ENCODE measurements at places on chromosomes 7 and 10.

DNA sequence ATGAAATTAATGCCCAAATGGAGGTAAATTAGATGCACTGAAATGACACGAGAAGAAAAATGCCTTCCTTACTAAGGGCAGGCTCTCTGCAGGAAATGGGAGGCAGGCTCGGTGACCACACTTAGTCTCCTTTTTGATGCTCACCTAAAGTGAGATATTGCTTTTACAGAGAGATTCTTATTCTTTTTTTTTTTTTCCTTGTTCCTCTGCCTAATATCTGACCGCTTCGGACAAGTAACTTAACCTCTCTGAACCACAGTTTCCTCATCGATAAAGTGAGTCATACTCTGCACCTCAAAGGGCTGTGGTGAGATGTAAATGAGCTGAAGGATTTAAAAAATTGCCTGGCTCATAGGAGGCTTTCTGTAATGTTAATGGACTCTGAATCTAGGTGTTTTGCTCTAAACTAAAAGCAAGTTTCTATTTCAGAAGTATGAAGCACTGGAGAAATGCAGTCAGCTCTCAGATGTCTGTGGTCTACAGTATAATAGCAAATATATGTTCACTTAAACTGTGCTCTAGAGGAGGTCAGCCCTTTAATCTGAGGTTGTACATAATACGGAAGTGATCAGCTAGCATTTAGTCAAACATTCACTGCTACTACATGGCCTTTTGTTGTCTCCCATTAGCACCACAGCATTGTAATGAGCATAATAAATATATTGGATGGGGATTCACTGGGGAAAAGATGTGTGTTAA is 23.2 kb downstream of the NKX2-3 start:
- H3K4me1 ChIP-seq = no peaks in the 10 kb centered on the region
- no peak overlapping the region for H3K27ac ChIP-seq
- H3K36me3 ChIP-seq = no peaks in the 10 kb centered on the region
- DNase-seq = no peak
- no peak overlapping the region for H3K4me3 ChIP-seq
- peaks cover 18% of the 10 kb centered on the region for H3K27me3 ChIP-seq

- DNase-seq = no peak
- H3K27me3 ChIP-seq = no peaks in the 10 kb centered on the region
- no peak overlapping the region for H3K27ac ChIP-seq
- no peaks in the 10 kb centered on the region for H3K36me3 ChIP-seq
- no peak overlapping the region for H3K4me3 ChIP-seq
- H3K4me1 ChIP-seq = no peaks in the 10 kb centered on the region
Measured at GRCh38 chr7:135790371-135790977, 41.9 kb upstream of the FAM180A start.

DNA sequence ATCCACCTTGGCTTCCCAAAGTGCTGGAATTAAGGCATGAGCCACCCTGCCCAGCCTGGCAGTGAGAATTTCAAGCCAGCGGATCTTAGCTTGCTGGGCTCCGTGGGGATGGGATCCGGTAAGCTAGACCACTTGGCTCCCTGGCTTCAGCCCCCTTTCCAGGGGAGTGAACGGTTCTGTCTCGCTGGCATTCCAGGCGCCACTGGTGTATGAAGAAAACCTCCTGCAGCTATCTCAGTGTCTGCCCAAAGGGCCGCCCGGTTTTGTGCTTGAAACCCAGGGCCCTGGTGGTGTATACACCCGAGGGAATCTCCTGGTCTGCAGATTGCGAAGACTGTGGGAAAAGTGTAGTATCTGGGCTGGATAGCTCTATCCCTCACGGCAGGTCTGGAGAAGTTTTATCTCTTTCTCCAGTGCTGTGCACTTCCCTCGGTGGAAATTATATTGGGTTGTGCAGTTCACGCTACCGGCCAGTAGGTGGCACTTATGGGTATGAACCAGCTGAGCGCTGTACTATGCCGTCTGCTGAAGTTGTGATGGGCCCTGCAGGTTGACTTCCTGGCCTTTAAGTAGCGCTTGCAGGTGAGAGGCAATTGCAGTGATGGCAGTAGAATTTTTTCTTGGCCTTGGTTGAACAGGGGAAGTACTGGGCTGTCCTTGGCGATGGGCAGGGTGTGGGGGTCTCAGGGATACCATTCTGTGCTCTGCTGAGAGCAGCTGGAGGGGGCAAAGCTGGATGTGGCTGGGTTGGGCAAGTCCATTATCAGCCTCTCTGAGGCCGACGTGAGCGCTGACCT is 138.0 kb upstream of the MTPN start:
- H3K4me1 ChIP-seq = no peaks in the 10 kb centered on the region
- H3K4me3 ChIP-seq = no peak overlapping the region
- DNase-seq = peak; percentile 13

DNA sequence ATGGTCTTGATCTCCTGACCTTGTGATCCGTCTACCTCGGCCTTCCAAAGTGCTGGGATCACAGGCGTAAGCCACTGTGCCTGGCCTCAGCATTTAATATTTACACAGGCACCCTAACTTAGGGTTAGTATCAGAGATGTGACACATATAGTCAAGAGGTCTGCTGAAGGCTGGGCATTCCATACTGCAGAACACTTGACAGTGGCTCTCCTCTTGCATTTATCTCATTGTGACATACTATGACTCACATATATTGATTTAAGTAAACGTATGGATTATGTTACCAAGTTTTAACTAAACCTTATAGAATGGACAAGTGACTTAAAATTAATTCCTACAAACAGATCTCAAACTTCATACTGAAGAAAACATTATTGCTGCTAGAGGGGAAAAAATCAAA is 36.6 kb downstream of the BRAF start:
- peaks cover 4% of the 10 kb centered on the region for H3K4me1 ChIP-seq
- DNase-seq = no peak
- H3K27ac ChIP-seq = no peak overlapping the region
- no peaks in the 10 kb centered on the region for H3K27me3 ChIP-seq
- no peak overlapping the region for H3K4me3 ChIP-seq
- H3K36me3 ChIP-seq = no peaks in the 10 kb centered on the region

GRCh38 chr7:37344886-37345579 is 103.6 kb downstream of the ELMO1 start:
- no peaks in the 10 kb centered on the region for H3K36me3 ChIP-seq
- H3K27me3 ChIP-seq = no peaks in the 10 kb centered on the region
- peak overlapping the region; percentile 58 for H3K27ac ChIP-seq
- H3K4me1 ChIP-seq = peaks cover 31% of the 10 kb centered on the region

GRCh38 chr10:119466655-119467054 is 75.9 kb downstream of the RGS10 start:
- no peaks in the 10 kb centered on the region for H3K36me3 ChIP-seq
- no peak for DNase-seq
- no peak overlapping the region for H3K27ac ChIP-seq
- no peak overlapping the region for H3K4me3 ChIP-seq

Data from heart left ventricle (tissue), 16 donors.